Stimulated activated CD4-positive, alpha-beta T cell treated with anti-CD3 and anti-CD28 coated beads, Interleukin-15, amount 100 ng/mL, for 24 hours (primary cell): ENCODE measurements at places on chromosomes 11 and 22.
A peak's percentile ranks its signal among the peaks of the same experiment; 100 is the strongest.

GRCh38 chr22:42990131-42990838, 24.7 kb downstream of the PACSIN2 start:
- no peak for DNase-seq

GRCh38 chr22:19787849-19788141, 27.2 kb downstream of the TBX1 start:
- DNase-seq = no peak

DNA sequence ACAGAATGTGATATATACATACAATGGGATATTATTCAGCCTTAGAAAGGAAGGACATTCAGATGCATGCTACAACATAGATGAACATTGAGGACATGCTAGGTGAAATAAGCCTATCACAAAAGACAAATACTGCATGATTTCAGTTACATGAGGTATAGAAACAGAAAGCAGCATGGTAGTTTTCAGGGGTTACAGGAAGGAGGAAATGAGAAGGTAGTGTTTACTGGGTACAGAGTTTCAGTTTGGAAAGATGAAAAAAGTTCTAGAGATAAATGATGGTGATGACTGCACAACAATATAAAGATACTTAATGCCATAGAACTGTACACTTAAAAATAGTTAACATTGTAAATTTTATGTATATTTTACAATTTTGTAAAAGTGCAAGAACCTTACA, 266.7 kb upstream of the C11orf87 start:
- no peak for DNase-seq

DNA sequence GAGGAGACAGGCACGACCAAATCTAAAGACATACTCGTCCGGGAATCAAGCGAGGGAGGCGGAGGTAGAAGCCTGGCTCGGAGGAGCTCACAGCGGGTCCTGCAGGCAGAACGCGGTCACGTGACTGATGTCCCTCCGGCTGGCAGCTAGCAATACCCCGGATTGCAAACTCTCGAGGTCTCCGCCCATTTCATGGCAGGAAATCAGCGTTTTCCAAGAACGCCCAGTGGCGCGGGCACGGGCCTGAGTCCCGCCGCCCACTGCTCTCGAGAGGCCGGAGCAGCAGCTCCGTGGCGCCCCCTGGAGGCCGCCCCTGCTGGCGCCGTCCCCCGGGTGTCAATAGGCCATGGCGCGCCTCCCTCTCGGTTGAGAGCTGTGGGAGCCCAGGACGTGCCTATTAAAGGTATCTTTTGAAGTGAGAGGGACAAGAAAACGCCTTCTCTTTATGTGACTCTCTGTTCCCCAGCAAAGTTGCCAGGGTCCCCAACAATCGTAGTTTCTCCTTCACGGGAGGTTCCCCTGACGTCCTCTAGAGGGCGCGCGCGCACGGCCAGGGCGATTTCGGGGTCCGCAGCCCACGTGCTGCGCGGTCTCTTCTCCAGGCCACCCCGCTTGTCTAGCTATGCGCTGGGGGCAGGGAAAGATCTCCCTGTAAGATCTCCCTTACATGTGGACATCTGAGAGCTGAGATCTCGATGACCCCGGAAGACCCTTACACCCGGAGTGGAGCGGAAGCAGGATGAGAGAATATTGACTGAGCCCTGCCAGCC, 37.3 kb upstream of the RBFOX2 start:
- peak; percentile 80 for DNase-seq
